ENCODE measurements at places on chromosomes 6 and 20.
A peak's percentile ranks its signal among the peaks of the same experiment; 100 is the strongest.

- no peak for DNase-seq
Measured at GRCh38 chr6:34383161-34383631, 9.3 kb downstream of the NUDT3 start.

DNA sequence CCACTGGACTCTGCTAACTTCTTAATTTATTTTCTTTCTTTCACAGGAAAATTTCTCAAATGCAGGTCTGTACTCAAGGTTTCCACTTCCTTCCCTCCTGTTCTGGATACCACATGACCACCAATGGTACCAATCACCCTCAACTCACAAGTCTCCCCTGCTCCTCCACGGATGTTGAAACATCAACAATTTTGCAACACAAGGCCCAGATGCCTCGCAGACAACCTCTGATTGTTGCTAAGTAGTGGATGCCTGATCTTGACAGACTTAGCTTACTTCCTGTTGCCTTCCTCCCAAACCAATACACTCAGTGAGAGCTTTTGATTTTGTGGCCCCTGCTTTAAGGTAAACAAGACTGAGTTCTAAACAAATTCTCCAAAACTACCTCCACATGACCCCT is 146.6 kb downstream of the FRK start:
- no peak for DNase-seq

- peak; percentile 96 for DNase-seq
Measured at GRCh38 chr6:30721198-30722024, 1.3 kb downstream of the TUBB start.

- no peak for DNase-seq
Measured at GRCh38 chr6:136921381-136921935, 643 bp upstream of the SLC35D3 start.

GRCh38 chr6:137492289-137493217 is 1.6 kb downstream of the OLIG3 start:
- DNase-seq, result no peak

- DNase-seq, result no peak
Measured at GRCh38 chr6:79266051-79266450, 31.6 kb upstream of the HMGN3 start.

DNA sequence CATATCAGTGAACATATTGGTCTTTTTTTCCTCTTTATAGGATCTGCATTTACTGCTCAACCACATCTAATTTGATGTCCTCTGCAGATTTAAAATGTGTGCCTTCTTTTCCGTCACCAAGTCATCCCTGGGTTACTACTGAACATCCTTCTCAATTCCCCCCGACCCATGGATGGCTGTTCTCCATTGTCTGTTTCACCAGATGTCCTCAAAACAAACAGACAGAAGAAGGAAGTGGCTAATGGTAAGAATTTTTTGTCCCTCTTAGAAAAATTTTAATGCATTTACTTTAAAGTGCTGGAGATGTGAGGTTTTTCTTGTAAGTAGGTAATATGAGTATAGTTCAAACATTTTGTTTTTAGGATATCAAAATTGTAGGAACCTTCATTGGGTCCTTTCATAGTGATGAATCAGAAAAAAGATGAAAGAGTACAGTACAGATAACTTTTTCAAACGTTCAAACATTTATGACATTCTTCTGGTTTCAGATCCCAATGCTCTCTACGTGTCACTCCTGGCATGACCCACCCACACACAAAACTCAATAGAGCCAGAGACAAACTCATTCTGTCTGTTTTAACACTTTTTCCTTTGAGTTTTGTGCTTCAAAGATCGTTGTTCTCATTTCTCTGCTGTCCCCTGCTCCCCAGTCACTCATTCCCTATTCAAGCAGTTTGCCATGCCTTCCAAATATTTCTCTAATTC is 276.4 kb downstream of the PRL start:
- DNase-seq, result no peak

DNA sequence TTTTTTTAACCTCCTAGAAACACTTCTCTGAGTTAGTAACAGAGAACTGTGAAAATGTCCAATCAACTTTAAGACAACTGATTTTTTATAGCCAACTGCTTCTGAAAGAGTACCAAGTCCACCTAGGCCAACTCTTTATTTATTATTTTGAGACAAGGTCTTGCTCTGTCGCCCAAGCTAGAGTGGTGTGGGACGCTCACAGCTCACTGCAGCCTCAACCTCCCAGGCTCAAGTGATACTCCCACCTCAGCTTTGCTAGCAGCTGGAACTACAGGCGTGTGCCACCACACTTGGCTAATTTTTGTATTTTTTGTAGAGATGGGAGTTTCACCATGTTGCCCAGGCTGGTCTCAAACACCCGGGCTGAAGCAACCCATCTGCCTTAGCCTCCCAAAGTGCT is 331.6 kb downstream of the RNGTT start:
- no peak for DNase-seq

GRCh38 chr6:164166515-164166914 is 752.0 kb downstream of the QKI start:
- no peak for DNase-seq

GRCh38 chr6:90095788-90096187 is 200.9 kb downstream of the BACH2 start:
- DNase-seq, result no peak

- DNase-seq, result no peak
Measured at GRCh38 chr20:62705627-62706026, 3.0 kb upstream of the NTSR1 start.

DNA sequence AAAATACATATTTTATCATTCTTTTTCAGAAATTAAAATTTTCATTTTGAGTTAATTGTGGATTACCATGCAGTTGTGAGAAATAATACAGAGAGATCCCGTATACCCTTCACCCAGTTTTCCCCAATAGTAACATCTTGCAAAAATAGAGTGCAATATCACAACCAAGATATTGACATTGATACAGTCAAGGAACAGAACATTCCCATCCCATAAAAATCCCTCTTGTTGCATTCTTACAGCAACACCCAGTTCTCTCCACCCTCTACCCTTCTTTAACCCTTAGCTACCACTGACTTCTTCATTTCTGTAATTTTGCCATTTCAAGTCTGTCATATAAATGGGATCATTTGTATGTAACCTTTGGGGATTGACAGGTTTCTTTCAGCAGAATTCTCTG is 6.9 kb upstream of the AKAP12 start:
- no peak for DNase-seq

DNA sequence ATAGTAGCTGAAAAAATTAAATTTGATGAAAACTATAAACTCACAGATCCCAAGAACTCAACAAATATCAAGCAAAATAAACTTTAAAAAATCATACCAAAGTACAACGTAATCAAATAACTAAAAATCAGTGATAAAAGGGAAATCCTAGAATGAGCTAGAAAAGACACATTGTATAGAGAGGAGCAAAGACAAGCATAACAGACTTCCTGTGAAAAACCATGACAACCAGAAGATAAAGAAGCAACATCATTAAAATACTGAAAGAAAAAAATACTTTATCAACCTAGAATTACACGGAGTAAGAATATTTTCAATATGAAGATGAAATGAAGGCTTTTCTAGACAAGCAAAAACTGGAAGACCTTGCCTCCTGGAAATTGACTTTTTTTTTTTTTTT is 9.8 kb downstream of the MUC22 start:
- DNase-seq, result no peak

DNA sequence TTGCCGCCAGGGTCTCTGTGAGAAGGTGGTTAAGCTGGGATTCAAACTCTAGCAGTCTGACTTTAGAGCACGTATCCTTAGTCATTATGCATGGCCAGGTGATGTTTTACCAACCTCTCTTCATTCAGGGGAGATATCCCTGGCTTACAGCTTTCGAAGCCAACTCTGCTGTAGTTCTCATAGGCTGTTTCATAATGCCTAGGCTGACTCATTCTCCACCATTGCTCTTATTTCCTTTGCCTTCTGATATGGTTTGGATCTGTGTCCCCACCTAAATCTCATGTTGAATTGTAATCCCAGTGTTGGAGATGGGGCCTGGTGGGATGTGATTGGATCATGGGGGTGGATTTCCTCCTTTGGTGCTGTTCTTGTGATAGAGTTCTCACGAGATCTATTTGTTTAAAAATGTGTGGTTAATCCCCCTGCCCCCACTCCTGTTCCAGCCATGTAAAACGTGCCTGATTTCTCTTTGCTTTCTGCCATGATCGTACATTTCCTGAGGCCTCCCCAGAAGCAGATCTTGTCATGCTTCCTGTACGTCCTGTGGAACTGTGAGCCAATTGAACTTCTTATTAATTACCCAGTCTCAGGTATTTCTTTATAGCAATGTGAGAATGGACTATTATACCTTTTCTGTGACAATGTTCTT is 94.6 kb upstream of the MAN1A1 start:
- DNase-seq, result no peak

DNA sequence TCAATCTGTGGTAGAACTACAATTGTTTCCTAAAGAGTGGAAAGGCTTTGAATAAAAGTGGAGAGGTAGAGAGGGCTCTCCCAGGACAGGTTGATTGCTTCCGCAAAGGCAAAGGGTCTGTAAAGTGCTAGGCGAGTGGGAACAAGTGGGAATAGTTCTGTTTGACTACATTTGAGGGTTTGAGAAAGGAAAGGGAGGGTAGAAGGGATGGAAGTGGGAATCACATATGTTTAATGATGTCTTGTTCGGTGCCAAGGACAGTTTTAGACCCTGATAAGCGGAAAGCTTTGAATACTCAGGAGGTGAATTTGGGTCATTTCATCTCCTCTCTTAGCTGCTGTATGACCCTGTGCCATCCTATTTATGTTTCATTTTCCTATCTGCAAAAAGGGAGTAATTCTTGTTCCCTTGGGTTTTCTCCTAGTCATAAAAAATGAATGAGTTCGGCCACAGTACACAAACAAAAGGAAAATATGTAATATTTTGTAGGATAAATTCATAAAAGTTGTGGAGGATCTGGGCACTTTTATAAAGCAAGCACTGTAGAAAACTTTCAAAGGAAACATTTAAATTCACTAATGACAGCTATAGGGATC is 1.7 kb upstream of the PIM1 start:
- peak; percentile 3 for DNase-seq

GRCh38 chr6:52221302-52221701 is 23.0 kb downstream of the IL17F start:
- DNase-seq, result no peak

- no peak for DNase-seq
Measured at GRCh38 chr20:14948416-14948815, 611.0 kb upstream of the FLRT3 start.

DNA sequence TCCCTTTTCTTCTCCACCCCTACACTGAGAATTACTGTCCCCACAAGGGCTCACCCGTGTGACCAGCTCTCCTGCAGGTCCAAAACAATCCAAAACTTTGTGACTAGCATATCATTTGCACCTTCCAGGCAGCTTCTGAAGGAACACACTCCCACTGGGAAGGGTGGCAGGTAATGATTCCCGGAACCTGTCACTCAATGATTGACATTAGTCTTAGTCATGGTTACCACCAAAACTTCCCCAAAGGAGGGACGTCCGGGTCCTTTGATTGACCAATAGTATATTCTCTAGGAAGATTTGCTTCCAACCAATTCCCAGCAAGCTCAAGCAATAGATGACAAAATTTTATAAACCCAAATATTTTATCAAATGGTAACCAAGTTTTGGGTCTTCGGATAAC is 127.7 kb upstream of the MYLIP start:
- no peak for DNase-seq

DNA sequence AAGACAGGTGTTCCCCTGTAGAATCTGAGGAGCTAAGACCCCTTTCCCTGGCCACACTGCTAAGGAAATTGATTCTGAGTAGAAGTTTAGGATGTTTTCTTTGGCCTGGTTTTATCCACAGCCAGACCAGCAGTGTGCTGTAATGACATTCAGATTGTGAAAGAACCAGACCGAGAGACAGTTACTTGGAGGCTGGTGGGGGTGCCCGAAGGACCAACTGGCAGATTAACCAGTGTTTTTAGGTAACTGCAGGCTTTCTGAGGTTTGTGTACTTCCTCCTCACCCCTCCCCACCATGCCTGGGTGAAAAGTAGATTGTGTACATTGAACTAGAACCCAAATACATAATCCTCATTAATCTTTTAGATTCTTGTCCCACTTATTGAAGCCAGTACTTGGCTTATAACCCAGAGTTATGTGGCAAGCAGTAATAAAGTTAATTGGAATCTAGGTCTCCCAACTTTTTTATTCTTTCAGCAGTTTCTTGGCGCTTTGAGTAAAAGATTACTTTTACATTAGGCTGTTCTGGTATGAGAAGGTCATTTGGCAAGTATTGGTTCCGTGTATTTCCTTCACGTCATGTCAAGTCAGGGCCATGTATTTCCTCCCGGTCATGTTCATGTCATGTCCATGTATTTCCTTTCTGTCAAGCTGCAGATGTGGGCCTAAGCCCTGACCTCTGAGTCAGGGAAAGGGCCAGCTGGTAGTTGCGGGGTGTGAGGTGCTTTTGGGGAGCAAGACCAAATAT is 93.7 kb downstream of the TCP11 start:
- no peak for DNase-seq

- DNase-seq, result no peak
Measured at GRCh38 chr6:136470044-136470443, 80.2 kb downstream of the MAP7 start.

DNA sequence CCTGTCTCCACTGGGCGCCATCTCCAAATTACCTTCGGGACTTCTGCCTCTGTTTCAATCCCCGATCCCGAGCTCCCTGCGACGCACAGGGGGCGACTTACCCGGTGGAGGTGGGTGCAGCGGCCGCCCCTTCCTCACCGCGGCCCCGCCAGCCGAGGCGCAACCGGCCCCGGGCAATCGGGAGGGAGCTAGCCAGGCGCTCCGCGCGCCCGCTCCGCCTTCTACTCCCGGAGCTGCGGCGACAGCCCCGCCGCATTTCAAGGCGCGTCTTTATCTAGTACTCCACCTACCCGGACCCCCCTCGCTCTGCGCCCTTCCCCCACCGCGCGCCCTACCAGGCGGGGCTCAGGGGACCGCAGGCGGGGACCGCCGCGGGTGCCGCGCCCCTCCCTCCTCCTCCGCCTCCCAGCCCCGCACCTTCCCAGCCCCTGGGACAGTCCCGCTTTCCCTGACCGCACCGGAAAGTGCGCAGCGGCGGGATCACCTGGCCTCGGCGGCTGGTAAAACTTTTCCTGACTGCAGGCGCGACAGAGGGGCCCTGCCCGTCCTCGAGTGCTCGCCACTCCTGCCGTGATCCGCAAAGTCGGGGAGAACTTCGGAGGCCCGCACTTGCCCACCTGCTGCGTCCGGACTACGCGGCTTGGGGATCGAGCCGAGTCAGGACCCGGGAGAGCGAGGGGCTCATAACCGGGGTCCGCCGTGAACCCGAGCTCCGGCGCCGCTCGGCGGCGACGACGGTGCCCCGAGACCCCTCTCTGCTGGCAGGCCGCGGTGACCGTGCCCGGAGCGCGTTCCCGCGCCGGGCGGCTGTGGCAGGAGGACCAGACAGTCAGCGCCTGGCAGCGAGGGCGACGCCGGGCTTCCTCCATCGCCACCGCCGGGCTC is 8.0 kb upstream of the NKX2-2 start:
- DNase-seq, result no peak
